Keratinocyte (primary cell): ENCODE measurements at places on chromosomes 1 and 21.
A peak's percentile ranks its signal among the peaks of the same experiment; 100 is the strongest.

- DNase-seq = no peak
Measured at GRCh38 chr1:19403256-19403655, 82.1 kb downstream of the CAPZB start.

- DNase-seq = no peak
Measured at GRCh38 chr1:18256282-18257235, 149.0 kb downstream of the IGSF21 start.

DNA sequence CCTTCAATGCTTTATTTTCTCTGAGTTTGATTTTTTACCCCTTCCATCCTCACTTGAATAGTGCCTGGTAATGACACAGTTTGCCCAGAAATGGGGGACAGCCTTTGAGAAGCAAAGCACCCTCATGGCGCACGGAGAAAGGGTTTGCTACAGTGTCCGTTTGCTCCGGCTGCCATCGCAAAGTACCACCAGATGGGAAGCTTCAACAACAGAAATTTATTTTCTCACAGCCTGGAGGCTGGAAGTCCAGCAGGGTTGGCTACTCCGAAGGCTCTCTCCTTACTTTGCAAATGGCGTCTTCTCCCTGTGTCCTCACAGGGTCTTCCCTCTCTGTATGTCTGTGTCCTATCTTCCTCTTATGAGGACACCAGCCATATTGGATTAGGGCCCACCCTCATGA, 327.7 kb upstream of the KAZN start:
- no peak for DNase-seq

- peak; percentile 91 for DNase-seq
Measured at GRCh38 chr1:54542120-54542961, 5.7 kb upstream of the ACOT11 start.

GRCh38 chr1:224259986-224260385, 70.0 kb downstream of the NVL start:
- DNase-seq = no peak

DNA sequence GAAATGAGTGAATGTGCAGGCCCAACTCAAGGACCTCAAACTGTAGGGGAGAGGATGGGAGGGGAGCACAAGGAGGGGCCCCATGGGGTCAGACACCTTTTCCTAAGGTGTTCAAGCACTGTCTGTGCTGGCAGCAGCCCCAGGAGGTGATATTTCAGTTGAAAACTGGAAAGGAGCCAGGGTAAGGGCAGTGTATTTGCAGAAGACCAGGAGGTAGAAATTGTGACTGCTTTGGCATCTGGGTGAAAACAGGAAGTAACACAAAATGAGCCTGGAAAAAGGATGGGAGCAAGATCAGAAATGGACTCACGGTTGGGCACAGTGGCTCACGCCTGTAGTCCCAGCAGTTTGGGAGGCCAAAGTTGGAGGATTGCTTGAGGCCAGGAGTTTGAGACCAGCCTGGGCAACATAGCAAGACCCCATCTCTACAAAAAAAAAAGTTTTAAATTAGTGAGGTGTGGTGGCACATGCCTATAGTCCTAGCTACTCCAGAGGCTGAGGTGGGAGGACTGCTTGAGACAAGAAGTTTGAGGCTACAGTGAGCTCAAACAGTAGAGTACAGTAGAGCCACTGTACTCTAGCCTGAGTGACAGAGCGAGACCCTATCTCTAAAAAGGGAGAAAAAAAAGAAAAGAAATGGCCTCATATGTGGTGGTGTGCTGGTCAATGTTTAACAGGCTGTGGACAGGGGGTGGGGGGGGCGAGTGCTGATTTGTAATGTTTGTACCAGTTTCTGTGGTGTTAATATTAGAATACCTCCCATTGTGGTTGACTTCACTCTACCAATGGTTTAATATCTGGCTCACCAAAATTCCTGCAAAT, 76.2 kb upstream of the ANGPTL1 start:
- no peak for DNase-seq

DNA sequence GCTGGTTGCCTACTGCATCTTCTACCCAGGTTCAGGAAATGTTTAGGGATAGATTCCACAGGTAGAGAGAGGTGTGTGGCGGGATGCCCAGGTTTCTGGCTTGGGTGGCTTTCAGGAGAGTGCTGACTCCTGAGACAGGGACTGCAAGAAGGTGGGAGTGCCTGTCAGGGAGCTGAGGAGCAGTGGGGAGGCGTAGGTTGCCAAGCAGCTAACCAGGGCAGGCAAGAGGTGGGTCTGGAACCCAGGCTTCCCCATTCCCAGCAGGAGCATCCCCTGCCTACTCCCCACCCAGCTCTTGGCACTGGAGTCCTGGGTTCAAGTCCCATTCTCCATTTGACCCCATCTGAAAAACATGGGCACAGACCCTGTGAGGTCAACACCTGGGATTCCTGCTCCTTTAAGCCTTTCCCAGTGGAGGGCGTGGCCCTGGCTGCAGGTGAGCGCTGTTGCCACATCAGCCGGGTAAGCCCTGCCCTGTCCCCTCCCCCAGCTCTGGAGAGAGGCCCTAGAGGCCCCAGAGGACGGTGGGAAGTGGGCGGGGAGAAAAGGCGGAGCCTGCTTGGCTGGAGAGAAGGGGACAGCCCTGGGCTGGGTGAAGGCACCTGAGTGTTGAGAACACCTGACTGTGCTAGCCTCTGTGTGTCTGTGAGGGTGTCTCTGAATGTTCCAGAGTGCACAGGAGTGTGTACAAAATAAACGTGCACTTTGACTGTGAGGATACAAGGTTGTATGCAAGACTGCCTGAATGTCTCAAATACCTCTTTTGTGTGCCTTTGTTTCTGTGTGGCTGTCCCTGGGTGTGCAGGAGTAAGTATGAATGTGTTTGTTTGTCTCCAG, 14.0 kb upstream of the SYNC start:
- DNase-seq = peak; percentile 78

GRCh38 chr1:50720457-50721053, 239.5 kb downstream of the FAF1 start:
- no peak for DNase-seq

- DNase-seq = no peak
Measured at GRCh38 chr1:153796786-153797659, 21.8 kb downstream of the SLC27A3 start.

DNA sequence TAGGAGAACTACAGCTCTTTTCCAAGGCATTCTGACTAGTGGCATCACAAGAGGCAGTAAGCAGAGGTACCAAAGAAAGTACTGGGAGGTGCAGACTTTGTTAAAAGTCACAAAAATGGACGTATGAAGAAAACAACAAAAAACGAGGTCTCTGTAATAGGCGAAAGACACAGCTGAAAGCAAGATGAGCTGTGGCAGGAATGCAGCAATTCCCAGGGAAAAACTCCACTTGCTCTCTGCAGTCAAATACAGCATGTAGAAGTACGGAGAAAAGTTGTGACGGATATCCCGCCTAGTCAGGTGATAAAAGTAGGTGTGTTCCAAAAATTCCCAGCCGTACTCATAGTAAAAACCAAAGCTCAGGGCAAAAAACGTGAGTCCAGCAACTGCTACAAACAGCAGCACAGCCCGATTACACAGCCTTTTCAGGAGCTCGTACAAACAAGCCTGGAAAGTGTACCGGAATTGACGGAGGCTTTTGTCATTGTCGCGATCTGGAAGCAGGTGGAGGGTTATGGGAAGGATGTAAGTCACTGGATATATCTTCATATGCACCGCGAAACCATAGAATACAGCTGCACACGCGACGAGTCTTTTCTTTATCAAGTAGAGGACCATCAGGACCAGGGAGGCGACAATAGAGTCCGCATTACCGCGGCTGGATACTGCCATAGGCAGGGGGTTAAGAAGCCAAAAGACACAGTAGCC, 979 bp downstream of the PIGM start:
- no peak for DNase-seq

GRCh38 chr21:32403201-32403777, 9.2 kb upstream of the EVA1C start:
- no peak for DNase-seq

GRCh38 chr1:153493343-153493960, 33.0 kb upstream of the S100A7 start:
- DNase-seq = no peak

DNA sequence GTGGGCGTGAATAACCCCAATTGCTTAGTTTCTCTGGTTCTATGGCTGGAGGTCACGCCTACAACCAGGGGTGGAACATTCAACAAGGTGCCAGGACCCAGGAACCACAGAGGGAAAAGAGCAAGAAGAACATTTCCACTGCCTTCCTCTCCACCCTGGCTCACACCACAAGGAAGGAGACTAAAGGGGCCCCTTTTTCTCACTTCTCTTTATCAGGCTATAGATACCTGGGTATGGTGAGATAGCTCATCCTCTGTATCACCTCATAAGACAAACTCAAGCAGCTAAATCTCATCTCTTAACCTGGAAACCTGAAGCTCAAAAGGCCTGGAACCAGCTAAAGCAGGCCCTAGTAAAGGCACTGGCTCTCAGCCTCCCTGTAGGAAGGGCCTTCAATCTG, 438.8 kb upstream of the OLFM3 start:
- DNase-seq = no peak

- DNase-seq = no peak
Measured at GRCh38 chr1:75677443-75677842, 47.1 kb upstream of the ACADM start.

- no peak for DNase-seq
Measured at GRCh38 chr1:59549066-59549837, 252.4 kb downstream of the FGGY start.
